ENCODE measurements at places on chromosomes 3 and 15.

DNA sequence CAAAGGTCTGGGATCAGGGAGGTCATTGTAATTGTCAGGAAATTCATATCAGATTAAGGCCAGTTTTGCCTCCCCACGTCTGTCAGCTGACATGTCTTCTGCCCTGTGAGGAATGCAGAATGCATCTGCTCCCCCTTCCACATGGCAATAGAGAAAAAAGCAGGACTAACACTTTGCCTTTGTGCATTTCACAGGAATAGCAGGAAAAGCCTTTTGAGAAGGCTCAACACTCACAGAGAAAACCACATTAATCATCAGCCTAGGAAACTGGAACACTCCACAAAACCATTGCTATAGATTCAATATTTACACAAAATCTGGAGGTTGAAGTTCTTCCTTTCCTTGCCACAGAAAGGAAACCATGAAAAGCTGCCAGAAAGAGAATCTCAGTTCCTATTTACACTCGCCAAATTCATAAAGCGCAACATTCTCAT lies 165.2 kb upstream of the HES1 start:
- DNase-seq: no peak

GRCh38 chr15:71350622-71351378 lies 235.5 kb downstream of the THSD4 start:
- DNase-seq: no peak

DNA sequence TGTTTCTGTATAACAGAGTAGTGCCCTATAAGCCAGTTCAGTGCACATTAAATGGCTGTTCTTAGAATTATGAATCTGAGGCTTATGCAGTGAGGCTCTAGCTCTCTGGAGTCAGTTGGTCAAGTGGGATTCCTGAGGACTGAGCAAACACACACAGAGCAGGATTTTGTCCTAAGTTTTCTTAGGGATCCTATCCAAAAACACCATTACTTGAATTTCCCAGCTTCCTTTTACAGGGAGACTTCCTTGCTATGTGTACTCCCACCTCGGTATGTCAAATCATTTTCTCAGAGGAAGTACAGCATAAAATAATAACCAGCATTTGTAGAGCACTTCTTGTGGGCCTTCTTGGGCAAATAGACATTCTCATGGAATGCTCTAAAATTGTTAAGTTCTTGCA lies 63.1 kb upstream of the GOLGA6B start:
- no peak for DNase-seq

DNA sequence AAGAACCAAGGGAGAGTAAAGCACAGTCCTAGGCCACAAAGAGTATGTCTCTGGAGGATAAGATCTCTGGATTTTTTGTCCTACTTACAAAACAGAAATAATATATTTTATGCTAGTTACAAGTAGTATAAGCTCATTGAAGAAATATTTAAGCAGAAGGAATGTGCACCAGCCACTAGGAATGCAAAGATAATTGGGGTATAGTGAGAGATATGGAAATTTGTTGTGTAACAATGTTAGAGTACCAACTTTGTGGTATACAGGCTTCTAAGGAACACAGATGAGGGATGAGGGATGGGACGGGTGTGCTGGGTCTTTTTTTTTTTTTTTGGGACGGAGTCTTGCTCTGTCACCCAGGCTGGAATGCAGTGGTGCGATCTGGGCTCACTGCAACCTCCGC lies 26.5 kb downstream of the AKAP13 start:
- no peak for DNase-seq

- no peak for DNase-seq
Observed at GRCh38 chr3:175238801-175239200, 379.7 kb downstream of the NAALADL2 start.

GRCh38 chr3:57755368-57755675 lies 787 bp upstream of the SLMAP start:
- no peak for DNase-seq

DNA sequence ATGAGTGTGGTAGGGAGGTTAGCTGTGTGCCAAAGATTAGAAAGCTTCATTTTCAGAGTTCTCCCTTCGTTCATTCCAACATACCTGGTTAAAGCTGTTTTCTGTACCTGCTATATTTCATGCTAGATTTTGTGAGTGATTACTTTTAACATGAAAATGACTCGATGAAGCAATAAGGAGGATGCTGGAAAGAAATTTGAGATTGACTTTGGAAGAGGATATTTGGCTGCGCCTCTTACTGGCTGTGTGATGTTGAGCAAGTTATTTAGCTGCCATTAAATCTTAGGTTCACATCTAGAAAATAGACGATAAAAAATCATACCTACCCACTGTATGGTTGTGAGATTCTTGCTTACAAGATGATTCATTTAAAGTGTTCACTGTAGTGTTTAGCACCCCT lies 288.7 kb downstream of the ZIC4 start:
- no peak for DNase-seq

DNA sequence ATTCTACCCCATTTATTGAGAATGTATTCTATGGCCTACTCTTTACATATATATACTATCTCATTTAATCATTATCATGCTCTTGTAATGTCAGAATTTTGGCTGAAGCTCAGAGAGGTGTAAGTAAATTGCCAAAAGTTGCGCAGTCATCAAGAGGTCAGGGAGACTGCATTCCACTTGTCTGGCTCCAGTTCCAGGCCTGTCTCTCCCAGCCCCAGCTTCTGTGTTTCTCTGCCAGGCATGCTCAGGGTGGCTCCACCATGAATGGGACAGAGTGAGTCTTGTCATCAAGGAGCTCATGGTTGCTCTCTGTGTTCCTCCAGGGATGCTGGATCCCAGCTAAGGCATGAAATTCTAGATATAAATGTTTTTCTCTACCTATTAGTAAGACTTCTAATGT lies 635.1 kb upstream of the MDFIC2 start:
- DNase-seq: no peak

- DNase-seq: no peak
Observed at GRCh38 chr3:46091046-46091445, 63.8 kb upstream of the XCR1 start.

DNA sequence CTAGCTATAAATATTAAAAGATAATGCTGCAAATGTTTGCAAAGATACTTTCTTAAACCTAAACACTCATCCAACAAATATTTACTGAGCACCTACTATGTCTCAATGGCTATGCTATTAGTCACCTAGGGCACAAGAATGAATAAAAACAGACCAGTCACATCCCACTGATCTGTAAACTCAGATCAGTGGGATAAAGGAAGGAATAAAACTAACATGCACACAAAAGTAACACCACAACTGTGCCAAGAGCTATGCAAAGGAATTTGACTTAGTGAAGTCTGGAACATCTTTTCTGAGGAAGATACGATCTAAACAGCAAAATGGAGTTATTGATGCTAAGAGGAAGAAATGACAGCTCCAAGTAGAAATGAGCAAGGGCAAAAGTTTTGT lies 56.6 kb downstream of the CBLB start:
- DNase-seq: no peak

- no peak for DNase-seq
Observed at GRCh38 chr3:179796421-179796820, 143.6 kb downstream of the USP13 start.

- DNase-seq: no peak
Observed at GRCh38 chr3:80285388-80285787, 517.6 kb upstream of the ROBO1 start.

DNA sequence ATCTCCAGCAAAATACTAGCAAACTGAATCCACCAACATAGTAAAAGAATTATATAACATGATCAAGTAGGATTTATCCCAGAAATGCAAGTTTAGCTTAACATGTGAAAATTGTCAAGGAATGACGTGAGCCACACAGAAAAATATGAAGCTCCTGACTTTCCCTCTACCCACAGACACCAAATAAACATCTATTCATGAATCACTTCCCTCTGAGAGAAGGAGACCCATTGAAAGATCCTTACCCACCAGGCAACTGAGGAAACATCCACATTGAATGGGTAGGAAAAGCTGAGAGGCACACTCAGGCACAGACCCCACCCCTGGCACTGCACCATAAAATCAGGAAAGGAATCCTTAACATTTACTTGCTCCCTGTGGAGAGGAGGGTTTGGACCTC lies 102.2 kb upstream of the MANF start:
- DNase-seq: no peak

GRCh38 chr15:88243895-88244787 lies 12.4 kb downstream of the NTRK3 start:
- DNase-seq: no peak

GRCh38 chr3:40143283-40144090 lies 166.0 kb upstream of the EIF1B start:
- no peak for DNase-seq

DNA sequence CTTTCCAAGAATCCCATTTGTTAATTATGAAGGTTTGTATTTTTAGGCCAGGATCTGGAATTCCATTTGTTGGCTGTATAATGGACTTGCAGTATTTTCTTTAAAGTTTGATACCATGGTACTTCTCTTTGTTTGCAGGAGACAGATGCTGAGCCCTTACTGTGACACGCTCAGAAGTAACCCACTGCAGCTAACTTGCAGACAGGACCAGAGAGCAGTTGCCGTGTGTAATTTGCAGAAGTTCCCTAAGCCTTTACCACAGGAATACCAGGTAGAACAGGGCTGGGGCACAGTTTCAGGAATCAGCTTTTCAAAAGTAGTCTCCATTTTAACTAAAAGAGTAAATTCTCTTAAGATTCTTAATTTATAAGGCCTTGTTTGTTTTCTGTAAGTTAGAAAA lies 59.1 kb downstream of the LMLN start:
- no peak for DNase-seq

DNA sequence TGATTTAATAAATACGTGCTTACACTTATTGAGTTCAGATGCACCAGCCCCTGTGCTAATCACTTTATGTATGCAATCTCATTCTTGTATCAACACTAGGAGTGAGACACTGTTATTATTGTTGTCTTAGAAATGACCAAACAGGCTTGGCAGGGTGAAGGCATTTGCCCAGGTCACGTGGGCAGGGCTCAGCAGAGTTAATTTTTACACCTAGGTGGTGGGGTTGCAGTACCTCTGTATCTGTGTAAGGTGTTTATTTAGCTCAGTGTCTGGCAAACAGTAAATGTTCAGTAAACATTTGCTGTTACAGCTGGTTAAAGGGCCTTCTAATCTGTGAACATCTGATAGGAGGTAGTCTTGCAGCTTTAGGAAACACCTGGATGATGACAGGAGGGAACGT lies 200.0 kb downstream of the CACNA2D3 start:
- DNase-seq: no peak

DNA sequence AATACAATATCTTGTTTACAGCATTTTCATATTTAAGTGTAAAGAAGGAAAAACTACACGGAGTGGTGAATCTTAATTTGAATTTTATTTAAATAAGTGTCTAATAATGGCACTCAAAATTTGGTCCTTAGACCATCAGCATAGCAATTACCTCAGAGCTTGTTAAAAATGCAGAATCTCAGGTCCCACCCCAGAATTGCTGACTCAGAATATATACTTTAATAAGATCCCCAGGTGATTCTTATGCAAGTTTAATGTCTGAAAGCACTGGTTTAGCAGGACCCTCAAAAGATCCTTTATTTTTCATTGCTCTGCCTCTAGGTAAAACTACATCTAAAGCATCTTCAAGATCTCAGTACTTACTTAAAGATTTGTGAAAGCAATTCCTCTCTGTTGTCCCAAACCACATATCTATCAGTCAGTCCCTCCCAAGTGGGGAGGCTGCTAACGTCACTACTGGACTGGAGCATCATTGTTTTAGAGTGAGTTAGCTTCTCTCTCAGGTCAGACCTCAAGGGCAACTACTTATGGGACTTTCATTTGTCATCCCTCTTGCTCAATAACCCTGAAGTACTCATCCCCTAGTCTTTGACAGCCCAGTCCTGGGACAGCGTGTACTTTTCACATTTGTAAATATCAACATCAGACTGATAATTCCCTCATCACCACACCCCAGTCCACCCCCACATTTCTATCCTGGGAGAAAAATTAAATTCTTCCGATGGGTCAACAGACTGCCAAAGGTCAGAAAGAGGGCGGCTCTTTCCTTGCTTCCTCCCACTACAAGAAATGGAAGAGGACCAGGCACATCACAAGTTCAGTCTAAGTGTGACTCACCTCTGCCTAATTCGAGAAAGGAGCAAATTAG lies 76.7 kb downstream of the CBLB start:
- no peak for DNase-seq

- no peak for DNase-seq
Observed at GRCh38 chr15:81680829-81681228, 306.8 kb upstream of the TMC3 start.

DNA sequence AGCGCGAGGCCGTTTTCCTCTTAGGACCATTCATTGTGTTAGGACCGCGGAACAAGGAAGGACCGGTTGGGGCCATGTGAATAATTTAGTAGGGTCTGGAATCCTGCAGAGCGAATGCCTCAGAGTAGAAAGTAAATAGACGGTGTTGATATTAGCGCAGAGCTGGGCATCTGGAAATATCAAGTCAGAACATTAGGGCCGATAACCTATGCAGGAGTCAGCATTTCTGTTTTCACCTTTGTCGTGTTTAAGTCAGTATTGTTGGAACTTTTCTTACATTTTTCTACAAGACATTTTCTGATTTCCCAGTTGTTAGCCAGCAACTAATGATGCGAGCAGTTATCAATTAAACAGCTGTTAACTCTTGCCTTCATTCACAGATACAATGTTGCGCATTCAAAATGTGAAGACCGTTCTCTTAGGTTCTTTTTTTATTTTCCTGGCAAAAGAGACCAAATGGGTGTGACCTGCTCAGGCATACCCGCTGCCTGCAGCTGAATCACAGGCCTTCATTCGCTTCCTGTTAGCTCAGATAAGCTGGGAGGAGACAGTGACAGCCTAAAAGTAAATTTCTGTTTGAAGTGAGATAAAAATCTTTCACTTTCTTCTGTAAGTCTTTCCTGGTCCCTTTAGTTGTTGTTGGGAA lies 966 bp upstream of the PKM start:
- DNase-seq: no peak

DNA sequence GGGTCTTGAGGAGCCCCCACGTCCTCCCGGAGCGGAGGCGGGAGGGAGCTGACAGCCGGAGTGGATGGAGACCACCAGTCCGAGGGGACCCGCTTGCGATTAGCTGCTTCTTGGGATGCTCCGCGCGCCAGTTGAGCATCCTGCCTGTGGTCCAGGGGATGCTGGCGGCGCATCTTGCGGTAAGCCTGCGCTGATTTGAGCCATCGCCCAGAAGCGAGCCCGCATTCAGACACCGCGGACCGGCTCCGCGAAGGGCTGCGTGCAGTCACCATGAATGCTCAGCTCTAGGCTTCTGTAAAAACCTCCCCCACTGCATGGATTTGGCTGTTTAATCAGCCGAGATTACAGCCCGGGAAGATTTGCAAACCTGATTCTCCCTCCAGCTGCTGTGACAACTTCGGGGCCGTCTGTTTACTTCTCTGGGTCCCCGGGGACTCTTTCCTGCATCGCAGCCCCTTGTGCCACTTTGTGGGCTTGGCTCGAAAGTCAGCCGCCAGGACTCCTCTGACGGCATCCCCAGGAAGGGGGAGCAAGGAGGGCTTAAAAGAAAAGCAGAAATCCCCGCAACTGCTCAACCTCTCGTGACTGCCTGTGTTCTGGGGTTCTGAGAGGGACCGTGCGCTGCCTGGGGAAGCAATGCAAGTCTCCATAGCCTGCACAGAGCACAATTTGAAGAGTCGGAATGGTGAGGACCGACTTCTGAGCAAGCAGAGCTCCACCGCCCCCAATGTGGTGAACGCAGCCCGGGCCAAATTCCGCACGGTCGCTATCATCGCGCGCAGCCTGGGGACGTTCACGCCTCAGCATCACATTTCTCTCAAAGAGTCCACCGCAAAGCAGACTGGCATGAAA lies 171.1 kb downstream of the KCNAB1 start:
- no peak for DNase-seq

GRCh38 chr3:58072052-58072762 lies 64.0 kb downstream of the FLNB start:
- DNase-seq: no peak

- no peak for DNase-seq
Observed at GRCh38 chr15:80798911-80799310, 19.7 kb downstream of the CEMIP start.

GRCh38 chr3:39497753-39498152 lies 30.3 kb downstream of the MOBP start:
- DNase-seq: no peak

All from T-helper 2 cell (primary cell).